Foreskin keratinocyte (primary cell): ENCODE measurements at places on chromosomes 4 and X. TPM values are rescaled to one million over a fixed set of nuclear protein-coding genes. Genes with fewer than 3 reads are reported as not detected.

DNA sequence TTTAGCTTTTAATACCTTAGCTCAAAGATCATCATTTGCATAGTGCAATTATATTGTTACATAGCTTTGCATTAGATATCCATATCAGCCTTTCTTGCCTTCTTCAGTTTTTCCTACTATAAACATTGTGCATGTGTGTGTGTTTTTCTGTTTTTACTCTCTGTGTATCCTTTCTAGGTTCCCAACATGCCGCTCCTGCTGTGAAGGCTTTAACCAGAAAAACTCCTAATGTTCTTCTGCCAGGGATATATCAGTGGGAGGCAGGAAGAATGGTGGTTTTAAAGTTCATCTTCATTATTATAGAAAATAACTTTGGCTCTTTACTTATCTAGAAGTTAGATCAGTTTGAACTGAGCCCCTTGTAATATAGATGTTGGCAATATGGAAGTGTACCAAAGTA is 61.2 kb downstream of the CPE start:
- DNase-seq, result no peak

- no peak for DNase-seq
These were observed 29.3 kb downstream of the CXorf58 start for GRCh38 chrX:23937100-23937499.

IGSF1 gene
- polyA plus RNA-seq, result not detected in 2 replicates

LDOC1 gene
- 43.7 and 57.7 TPM in 2 replicates for polyA plus RNA-seq

DNA sequence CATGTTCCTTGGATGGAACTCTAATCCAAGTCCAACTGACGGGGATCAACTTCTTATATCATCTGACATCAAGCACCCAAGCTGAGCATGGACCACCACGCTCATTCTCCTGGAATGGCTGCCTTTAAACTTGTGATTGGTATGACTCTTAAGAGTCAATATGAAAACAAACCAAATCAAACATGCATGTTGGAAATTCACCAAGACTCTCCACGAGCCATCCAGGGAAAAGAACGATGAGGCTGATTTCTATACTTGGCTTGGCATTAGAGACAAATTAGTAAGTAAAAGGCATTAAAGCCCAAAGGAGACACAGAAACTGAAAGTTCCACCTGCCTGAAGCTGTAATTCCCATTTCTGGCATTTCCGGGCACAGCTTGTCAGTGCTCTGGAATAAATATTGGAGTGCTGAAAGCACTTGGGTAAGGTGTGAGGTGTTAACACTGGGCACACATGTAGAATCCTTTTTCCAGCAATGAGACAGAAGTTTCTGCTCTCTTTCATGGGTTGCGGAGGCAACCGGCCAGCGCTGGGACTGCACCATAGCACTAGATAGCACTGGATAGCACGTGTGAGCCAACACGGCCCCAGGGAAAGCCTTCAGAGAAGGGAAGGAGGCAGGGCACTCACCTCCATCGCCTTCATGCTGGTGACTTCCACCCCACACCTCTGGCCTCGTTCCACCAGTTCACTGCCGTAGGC is 42.1 kb upstream of the CENPU start:
- DNase-seq, result no peak

UGT2B17 gene
- polyA plus RNA-seq, result not detected in 2 replicates

- peak; percentile 15 for DNase-seq
These were observed 406.4 kb downstream of the FAM47A start for GRCh38 chrX:33725535-33726210.

DNA sequence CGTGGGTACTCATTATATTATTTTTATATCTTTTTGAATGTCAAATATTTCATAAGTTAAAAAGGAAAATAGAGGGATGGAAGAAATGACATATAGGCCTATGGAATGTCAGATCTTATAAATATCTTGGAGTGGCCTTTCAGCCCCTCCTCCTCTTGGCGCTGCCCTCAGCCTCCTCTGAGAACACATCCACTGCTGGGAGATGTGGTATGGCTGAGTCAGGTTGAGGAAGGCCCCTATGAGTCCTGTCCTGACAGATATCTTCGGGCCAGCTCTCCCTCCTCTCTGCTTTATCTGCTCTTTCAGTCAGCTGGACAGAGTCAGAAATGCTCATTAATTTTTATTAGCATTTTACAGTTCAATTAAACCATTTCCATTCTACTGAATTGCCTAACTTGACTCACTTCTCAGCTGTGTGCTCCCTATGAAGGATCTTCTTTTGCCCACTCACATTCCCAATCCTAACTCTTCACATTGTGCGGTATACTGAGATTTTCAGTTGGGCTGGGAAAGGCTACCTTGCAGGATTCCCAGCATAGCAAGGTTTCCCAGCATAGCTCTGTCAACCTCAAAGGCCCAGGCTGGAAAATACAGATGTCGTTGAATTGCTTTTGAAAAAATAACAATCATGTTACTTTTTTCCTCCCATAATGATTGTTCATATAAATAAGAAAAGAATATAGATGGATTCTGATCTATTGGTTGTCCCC is 128.0 kb downstream of the ARHGEF9 start:
- DNase-seq, result peak; percentile 66

GRCh38 chr4:185735866-185736400 is 76.1 kb downstream of the SORBS2 start:
- DNase-seq, result no peak

GPRASP3 gene
- polyA plus RNA-seq, result 1.3 TPM in 2 replicates

MAGEB10 gene
- polyA plus RNA-seq, result not detected in 2 replicates

- DNase-seq, result no peak
These were observed 12.5 kb downstream of the F8 start for GRCh38 chrX:155009994-155010472.

CENPI gene
- polyA plus RNA-seq, result 4.7 and 6.8 TPM in 2 replicates

CCDC110 gene
- 0.02 TPM in 1 of 2 replicates, not detected in the other for polyA plus RNA-seq

- no peak for DNase-seq
These were observed 34.0 kb upstream of the BCOR start for GRCh38 chrX:40131654-40132337.

PPID gene
- polyA plus RNA-seq, result 32.8 and 42.0 TPM in 2 replicates

DNA sequence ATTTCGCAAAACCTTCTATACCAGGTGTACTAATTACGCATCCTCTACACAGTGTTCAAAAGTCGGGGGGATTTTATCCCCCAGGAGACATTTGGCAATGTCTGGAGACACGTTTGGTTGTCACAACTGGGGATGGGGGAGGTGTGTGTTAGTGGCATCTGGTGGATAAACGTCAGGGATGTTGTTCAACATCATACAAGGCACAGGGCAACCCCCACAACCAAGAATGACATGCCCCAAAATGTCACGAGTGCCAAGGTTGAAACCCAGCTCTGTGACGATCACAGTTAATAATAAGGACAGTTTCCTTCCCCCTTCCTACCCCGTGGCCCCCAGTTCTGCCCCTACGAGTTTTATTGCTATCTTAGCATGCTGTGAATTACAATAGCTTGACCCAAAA is 15.9 kb upstream of the SEL1L3 start:
- DNase-seq, result no peak

- DNase-seq, result no peak
These were observed 21.1 kb upstream of the TRIM2 start for GRCh38 chr4:153183146-153183545.

DCHS2 gene
- not detected in 2 replicates for polyA plus RNA-seq

DNA sequence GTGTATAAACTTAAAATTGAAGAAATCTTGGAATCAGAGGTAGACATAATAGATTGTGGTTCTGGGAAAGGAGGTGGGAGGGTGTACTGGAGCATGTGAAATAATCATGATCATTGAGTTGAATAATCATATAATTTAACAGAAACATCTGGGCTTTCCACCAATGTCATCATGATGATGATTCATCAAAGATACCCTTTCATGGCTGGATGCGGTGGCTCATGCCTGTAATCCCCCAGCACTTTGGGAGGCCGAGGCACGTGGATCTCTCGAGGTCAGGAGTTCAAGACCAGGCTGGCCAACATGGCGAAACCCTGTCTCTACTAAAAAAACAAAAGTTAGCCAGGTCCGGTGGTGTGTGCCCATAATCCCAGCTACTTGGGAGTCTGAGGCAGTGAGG is 6.7 kb upstream of the RUFY3 start:
- DNase-seq, result no peak

SLC2A9 gene
- 19.0 and 25.4 TPM in 2 replicates for polyA plus RNA-seq

DNA sequence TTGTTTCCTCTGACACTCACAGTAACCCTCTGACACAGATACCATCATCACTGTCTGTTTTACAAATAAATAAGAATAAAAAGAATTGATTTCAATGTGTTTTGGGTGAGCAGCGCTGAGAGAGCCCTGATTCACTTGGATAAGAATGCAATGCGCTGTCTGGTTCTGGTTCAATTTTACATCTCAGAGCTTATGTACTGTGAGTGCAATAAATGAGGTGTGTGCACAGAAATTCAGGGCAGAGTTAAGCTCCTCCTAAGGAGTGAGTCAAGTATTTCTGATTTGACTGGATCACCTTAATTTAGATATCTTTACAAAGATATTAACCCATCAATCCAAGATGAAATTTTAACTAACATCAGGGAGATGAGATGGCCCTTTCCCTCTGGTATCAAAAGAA is 11.2 kb downstream of the FAM9C start:
- no peak for DNase-seq

DNA sequence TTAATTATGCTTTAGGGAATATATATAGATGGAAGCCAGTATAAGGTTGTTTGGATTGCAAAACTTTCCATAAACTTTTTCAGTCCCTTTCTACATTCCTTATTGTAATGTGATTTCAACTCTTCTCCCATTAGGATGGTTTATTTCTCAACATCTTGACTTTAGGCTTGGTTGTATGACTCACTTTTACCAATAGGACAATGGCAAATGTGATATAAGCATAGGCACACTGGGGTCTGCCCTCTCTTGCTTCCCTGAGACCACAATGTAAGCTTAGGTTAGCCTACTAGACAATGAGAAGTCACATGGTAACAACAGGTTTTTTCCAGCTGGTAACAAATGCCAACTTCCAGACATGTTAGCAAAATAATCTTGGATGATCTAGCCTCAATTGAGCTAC is 163.3 kb upstream of the RBPJ start:
- DNase-seq, result no peak
